ENCODE measurements at places on chromosomes 6 and 20. TPM values are rescaled to one million over a fixed set of nuclear protein-coding genes. Genes with fewer than 3 reads are reported as not detected.
A peak's percentile ranks its signal among the peaks of the same experiment; 100 is the strongest.

DNA sequence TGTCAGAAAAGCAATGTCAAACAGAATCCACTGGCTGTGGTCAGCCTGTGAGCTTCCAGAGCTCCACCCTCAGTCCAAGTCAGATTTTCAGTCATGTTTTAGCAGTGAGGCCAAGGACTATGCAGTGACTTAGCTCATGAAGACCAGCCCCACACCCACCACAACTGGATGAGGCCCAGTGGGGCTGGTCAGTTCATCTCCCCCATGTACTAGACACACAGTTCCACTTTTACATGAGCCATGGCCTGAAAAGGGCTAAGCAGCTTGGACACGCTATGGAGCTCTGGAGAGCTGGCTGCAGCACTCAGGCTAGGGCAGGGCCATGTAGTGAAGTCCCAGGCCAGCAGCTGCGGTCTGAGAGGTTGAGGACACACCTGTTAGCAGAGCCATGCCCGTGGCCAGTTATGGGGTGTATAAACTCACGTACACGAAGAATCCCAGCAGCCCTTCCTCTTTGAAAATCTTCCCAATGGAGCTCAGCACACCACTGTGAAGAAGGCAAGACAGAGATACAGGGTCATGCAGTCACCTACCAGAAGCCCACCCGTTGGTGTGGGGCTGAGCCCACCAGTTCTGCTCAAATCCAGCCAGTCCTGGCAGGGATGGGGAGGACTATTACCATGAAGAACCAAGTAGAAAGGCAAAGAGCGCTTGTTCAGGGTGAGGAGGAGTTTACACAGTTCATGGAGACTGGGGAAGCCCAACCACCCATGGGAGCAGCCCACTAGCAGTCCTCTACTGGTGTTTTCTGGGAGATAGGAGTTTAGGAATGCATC is 10.6 kb downstream of the MTCH1 start:
- no peak overlapping the region for H3K27ac ChIP-seq
- H3K36me3 ChIP-seq: peaks cover 60% of the 10 kb centered on the region
- H3K4me3 ChIP-seq: no peak overlapping the region
- no peaks in the 10 kb centered on the region for H3K27me3 ChIP-seq
- DNase-seq: no peak
- no peaks in the 10 kb centered on the region for H3K4me1 ChIP-seq

GRCh38 chr20:50977066-50978021 is 18.7 kb downstream of the MOCS3 start:
- H3K27ac ChIP-seq: no peak overlapping the region
- H3K27me3 ChIP-seq: no peaks in the 10 kb centered on the region
- no peaks in the 10 kb centered on the region for H3K36me3 ChIP-seq
- H3K4me1 ChIP-seq: peaks cover 5% of the 10 kb centered on the region
- H3K4me3 ChIP-seq: no peak overlapping the region

The BPIFB2 gene
- total RNA-seq: not detected

GRCh38 chr6:21608601-21609000 is 15.1 kb downstream of the SOX4 start:
- H3K36me3 ChIP-seq: no peaks in the 10 kb centered on the region
- no peak overlapping the region for H3K27ac ChIP-seq
- no peak overlapping the region for H3K4me3 ChIP-seq
- no peaks in the 10 kb centered on the region for H3K27me3 ChIP-seq
- no peaks in the 10 kb centered on the region for H3K4me1 ChIP-seq
- no peak for DNase-seq

DNA sequence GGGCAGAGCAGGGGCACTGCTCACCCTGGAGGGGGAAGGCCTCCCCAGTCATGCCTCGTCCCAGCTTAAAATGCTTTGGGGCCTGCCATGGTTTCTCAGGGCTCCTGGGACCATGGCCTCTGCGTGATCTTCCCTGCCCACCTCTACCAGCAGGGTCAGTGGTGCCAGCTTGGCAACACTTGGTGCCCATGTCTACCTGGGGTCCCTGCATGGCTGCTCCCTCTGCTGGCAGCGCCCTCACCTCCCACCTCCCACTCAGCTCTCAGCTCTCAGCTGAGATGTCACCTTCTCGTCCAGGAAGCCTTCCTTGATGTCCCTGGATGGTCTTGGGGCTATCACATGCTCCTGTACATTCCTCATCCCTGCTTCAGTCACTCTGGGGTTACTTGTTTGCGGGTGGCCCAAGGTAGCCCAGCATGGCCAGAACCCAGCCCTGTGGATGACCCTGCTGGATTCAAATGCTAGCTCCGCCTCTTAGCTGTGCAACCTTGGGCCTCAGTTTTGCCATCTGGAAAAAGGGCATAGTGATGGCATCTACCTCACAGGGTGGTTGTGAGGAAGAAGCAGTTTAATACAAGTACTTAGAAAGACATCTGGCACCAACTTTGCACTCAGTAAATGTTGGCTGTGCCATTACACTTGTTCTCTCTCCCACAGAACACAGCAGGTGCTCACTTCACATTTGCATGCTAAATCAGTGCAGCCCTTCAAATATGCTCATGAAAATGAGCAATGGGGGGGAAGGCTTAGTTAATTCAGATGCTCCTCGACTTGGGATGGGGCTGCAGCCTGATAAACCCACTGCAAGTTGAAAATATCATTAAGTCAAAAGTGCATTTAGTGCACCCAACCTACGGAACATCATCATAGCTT is 53.5 kb upstream of the PTPN1 start:
- H3K4me3 ChIP-seq: no peak overlapping the region
- no peaks in the 10 kb centered on the region for H3K4me1 ChIP-seq
- H3K27ac ChIP-seq: no peak overlapping the region
- no peak for DNase-seq
- H3K36me3 ChIP-seq: no peaks in the 10 kb centered on the region

DNA sequence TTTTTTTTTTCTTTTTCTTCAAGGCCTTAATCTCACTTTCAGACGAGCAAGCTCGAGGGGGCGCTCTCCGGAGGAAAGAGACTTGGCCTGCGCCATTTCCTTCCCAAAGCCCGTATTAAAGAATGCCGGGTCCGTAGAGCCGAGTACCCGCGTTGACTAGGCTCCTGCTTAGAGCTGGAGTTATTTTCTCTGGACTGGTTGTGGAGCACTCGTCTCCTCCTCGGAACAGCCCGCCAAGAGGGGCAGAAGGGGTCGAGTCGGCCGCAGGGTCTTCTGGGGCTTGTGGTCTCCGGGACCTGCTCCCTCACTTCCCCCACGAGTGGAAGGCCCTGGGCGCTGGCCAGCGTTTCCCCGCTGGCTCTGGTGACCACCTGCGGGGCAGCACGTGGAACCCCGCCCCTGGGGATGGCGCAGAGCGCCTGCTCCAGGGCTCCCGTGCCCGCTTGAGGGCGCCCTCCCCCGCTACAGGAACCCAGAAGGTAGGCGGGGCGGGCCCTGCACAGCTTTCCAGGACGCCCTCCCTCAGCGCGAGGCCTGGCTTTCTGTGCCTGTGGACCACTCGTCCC is 2.7 kb upstream of the MEI4 start:
- no peak overlapping the region for H3K27ac ChIP-seq
- no peak for DNase-seq
- no peaks in the 10 kb centered on the region for H3K27me3 ChIP-seq
- no peaks in the 10 kb centered on the region for H3K4me1 ChIP-seq

The GSTA2 gene
- total RNA-seq: not detected

DNA sequence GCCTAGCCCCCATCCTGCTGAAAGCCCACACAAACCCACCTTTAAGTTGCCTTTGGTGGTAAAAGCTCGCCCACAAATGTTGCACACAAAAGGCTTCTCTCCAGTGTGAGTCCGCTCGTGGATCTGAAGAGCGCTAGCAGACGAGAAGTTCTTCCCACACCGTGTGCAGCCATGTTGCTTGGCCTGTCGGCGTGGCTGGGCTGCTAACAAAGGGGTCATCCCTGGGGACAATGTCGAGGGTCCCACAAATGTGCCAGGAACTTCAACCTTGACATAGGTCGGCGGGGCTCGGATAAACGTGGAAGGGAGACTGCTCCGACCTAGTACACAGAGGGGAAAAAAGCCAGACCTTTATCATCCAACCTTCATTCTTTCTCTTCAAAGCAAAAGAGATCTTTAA is 13.5 kb downstream of the SALL4 start:
- no peaks in the 10 kb centered on the region for H3K4me1 ChIP-seq
- no peaks in the 10 kb centered on the region for H3K36me3 ChIP-seq
- H3K4me3 ChIP-seq: no peak overlapping the region
- H3K27ac ChIP-seq: no peak overlapping the region

DNA sequence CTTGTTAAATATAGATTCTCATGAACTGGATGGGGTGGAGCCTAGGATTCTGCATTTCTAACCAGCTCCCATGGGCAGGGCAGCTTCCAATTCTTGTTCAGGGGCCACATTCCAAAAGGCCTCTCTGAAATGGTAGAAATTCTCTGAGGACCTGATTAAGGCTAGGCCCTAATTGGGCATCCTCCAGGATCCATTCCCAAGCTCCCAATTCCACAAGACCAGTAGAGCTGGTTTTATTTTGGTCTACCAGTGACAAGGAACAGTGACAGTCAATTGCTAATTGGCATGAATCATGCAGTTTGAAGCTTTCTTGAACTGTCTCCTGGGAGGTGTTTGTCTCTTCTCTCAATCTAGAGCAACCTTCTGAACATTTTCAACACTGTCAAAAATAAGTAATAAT is 3.0 kb downstream of the THBD start:
- H3K27me3 ChIP-seq: no peaks in the 10 kb centered on the region
- H3K4me3 ChIP-seq: no peak overlapping the region
- no peaks in the 10 kb centered on the region for H3K4me1 ChIP-seq

DNA sequence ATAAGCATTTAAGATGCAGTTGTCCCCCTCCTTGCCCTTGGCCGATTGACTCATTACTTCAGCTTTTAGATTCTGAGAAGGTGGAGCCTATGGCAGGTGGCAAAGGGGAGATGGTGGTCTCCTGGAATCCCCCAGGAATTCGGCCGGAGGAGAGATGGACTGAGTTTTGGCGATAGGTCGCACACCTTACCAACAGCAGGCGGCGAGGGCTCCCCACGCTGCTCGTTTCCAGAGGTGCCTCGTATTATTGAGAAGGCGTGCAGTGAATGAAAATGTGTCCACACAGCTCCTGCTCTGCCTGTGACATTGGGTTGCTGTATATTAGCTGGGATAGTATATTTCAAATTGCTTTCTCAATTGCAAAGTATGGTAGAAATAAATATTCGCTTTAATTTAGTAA is 224.5 kb downstream of the ARID1B start:
- no peak for DNase-seq
- no peak overlapping the region for H3K27ac ChIP-seq
- no peaks in the 10 kb centered on the region for H3K4me1 ChIP-seq
- no peaks in the 10 kb centered on the region for H3K27me3 ChIP-seq
- no peaks in the 10 kb centered on the region for H3K36me3 ChIP-seq

DNA sequence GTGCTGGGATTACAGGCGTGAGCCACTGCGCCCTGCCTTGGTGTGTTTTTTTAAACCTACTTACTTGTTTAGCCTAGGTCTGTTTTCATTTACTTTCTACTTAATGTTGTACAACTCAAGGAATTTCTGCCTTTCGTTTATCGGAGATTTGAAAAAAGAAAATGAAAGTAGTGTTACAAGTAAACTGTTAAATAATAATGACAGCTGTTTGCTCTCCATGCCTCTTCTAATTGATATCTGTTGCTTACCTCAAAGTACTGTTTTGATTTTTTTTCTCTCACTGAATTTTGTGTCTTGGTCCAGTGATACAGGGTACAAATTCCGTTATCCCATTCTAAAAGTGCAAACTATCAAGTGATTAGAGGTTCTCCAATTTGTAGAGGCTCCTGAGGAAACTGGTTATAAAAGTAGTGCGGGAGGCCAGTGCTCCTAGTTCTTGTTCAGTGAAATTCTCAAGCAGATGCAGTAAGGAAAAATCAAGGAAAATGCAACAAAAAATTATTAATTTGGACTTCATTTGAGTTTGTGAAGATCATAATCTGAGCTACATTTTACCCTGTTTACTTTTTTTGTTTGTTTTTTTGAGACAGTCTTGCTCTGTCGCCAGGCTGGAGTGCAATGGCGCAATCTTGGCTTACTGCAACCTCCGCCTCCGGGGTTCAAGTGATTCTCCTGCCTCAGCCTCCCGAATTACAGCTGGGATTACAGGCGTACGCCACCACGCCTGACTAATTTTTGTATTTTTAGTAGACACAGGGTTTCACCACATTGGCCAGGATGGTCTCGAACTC is 2.2 kb downstream of the UBR2 start:
- H3K36me3 ChIP-seq: peaks cover 8% of the 10 kb centered on the region
- H3K27ac ChIP-seq: peak overlapping the region; percentile 95
- no peaks in the 10 kb centered on the region for H3K27me3 ChIP-seq
- no peak for DNase-seq

DNA sequence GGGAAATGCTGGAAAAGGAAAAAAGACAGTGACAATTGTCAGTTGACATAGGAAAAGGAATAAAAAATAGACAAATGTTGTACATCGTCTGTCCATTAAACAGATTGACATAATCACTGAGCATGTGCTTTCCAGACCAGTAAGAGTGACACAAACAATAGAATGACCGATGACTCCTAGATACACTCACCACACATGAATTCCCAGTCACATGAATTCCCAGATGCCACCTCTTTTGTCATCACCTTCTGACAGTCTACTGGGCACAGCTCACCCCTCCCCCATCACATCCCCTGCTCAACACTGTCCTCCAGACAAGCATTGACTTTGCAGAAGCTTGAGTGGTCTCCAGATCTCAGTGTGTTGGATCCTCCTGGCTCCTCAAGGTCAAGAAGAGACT is 25.9 kb downstream of the POM121L2 start:
- peaks cover 40% of the 10 kb centered on the region for H3K27me3 ChIP-seq
- H3K36me3 ChIP-seq: no peaks in the 10 kb centered on the region
- no peaks in the 10 kb centered on the region for H3K4me1 ChIP-seq
- DNase-seq: no peak

- no peaks in the 10 kb centered on the region for H3K4me1 ChIP-seq
- no peaks in the 10 kb centered on the region for H3K27me3 ChIP-seq
- DNase-seq: no peak
- no peaks in the 10 kb centered on the region for H3K36me3 ChIP-seq
Measured at GRCh38 chr6:108476847-108477430, 83.8 kb upstream of the FOXO3 start.

DNA sequence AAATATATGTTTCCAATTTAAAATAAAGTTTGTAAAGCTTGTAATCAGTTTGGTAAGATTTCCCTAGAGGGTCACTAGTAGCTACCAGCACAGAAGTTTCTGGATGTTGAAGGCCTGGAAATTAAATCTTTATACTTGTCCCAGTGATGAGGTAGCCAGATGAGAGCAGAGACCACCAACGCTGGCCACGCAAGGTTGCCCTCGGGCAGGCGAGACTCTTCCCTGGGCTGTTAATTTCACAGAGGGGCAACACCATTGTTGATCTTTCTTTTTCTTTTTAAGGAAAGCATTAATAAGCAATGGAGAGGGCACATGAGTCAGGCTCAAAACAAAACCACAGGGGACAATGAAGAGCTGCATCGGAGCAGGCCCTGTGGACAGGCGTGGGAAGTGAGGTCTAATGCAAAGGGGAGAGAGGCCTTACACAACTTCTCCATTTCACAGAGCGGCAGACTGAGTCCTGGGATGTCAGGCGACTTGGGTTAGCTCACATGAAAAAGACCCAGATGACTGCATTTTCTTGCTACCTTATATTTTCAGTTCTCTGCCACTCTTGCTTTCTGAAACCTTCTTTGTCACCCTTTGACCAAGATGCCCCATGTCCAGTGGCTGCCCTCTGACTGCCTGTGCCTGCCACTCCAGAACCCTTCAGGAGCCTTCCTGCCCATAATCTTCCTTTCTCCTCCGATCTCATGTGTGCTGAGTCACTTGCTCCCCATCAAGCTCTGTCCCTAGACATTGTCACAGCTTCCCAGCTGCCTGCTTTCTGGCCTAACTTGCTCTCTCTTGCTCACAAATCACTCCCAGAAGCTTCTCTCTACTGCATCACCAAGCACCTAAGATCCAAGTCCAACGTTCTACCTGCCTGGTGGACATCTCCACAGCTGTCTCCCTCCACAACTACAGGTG is 107.7 kb upstream of the CDYL start:
- no peaks in the 10 kb centered on the region for H3K27me3 ChIP-seq
- H3K4me1 ChIP-seq: no peaks in the 10 kb centered on the region
- no peak overlapping the region for H3K4me3 ChIP-seq
- no peaks in the 10 kb centered on the region for H3K36me3 ChIP-seq
- DNase-seq: no peak
